ENCODE measurements at places on chromosomes 13 and 19.

DNA sequence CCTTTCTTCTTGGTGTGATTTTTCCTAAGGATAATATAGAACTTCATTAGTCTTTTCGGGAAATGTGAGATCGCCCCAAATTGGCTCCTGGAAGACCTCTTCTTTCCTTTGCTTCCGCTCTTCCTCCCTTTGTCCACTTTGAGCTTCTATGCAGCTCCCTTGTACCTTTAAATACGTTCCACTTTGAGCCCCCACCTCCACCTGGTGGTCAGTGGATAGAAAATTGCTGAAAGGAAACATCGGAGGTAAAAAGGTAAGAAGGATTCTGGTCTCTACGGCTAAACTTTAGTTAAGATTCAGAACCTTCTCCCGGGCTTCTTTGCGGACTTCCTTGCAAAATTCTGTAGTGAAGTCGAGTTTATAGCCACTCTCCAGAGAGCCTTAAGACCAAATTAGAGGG, 55.0 kb upstream of the TM9SF2 start:
- no peak for DNase-seq

GRCh38 chr13:103078158-103078557, 11.9 kb upstream of the SLC10A2 start:
- DNase-seq = no peak

DNA sequence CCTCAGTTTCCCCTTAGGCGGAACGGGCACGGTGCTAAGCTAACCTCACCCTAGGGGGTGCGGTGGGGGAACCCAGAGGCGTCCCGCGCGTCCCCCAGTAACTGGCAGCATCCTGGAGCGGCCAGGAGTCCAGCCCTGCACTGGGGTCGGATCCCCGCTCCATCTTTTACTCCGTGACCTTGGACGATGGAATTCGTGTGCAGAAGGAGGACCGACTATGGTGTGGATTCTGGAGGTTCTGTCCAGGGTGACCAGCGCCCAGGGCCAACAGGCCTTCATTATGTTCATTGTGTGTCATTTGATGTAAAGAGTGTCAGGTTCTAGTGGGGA, 630 bp downstream of the SPPL2B start:
- DNase-seq = no peak

- DNase-seq = no peak
Observed at GRCh38 chr13:42971691-42972347, 20.2 kb downstream of the EPSTI1 start.

DNA sequence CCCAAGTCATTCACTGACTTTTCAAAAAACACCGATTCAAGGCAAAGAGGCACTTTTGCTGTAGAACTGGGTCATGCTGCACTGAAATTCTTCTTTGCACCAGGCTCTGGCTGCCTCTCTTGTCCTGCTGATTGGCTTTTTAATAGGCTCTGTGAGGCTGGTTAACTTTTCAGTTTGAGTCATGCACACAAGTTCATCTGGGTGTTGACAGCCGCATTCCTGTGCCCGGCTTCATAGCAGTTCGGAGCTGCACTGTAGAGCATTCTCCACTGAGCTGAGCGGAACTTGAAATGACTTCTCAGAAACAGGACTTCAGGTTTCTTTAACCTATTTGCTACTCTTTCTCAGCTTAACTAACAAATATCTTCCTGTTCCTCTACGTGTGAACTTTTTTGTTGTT, 978.3 kb downstream of the UQCRFS1 start:
- no peak for DNase-seq

GRCh38 chr13:98489446-98490194, 87.3 kb downstream of the STK24 start:
- DNase-seq = no peak

GRCh38 chr13:33285420-33286124, at the start of gene STARD13:
Gene STARD13 (minus strand): TSS chr13:33285755. CDS start chr13:33285638, 117 bp downstream.
- DNase-seq = no peak

- DNase-seq = no peak
Observed at GRCh38 chr13:23992781-23993679, 95.7 kb upstream of the C1QTNF9B start.

DNA sequence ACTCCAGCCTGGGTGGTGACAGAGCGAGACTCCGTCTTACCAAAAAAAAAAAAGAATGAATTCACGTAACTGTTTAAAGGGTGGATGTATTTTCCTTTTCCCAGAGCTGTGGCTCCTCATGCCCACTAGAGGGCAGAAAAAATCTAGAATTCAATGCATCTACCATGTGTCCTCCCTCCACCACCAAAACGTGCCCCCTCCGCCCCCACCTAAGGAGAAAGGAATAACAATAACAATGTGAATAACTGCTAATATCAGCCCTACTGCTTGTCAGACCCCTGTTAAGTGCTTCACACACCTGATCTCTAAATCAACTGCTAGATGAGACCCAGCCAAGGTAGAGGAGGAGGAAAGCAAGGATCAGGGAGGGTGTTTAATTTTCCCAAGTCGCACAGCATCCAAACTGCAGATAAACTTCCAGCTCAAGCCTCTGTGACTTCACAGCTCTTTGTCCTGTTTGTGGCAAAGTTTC, 20.2 kb upstream of the PNMA8B start:
- no peak for DNase-seq

- no peak for DNase-seq
Observed at GRCh38 chr19:37218592-37218935, 550 bp downstream of the ZNF383 start.

GRCh38 chr13:49657241-49657641, 28.9 kb downstream of the ARL11 start:
- no peak for DNase-seq

DNA sequence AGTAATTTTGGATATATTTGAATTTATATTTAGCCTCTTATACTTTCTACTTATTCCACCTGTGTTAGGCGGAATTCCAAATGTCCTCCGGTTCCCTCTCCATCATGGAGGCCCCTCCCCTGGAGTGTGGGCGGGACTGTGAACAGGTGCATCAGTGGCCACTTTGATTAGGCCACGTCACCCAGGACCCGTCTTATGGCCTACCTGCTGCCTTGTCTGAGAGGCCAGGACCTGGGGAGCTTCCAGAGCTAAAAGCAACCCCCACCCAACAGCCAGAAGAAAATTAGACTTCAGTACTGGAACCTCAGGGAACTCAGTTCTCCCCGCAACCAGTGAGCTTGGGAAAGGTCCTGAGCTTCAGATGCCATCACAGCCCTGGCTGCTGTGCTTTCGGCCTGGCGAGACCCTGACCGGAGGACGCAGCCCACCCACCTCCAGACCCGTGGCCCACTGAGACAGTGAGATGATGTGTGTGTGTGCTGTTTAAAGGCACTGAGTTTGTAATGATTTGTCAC, 200.2 kb upstream of the SOX1 start:
- DNase-seq = no peak

- no peak for DNase-seq
Observed at GRCh38 chr19:17711851-17712250, 7.4 kb upstream of the MAP1S start.

DNA sequence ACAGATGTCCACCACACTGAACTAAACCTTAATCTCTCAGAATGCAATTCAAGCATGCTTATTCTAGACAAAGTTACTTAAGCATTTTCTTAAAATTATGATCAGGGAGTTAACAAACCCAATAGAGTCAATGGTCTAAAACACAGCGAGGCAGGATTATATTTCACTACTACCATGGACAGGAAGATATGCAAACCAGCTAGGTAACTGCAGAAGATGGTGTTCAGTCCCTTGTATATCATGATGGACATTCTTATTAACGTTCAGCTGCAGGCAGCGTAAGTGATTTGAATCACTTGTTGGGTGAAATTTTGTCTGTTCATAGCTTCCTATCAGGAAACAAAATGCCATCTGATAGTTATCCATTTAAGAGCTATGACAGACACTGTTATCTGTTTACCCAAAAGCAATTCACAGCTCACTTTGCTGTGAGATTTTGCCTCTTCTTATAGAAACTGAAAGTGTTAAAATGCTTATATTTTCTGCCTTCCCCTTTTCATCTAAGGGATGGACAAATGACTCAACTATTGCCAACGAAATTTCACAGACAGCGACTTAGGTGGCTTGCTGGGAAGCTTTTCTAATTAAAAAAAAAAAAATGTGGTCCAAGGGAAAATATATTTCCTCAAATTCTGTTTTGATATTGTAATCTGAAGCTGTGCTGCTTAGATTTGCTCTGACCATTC, 591.9 kb downstream of the DACH1 start:
- no peak for DNase-seq

DNA sequence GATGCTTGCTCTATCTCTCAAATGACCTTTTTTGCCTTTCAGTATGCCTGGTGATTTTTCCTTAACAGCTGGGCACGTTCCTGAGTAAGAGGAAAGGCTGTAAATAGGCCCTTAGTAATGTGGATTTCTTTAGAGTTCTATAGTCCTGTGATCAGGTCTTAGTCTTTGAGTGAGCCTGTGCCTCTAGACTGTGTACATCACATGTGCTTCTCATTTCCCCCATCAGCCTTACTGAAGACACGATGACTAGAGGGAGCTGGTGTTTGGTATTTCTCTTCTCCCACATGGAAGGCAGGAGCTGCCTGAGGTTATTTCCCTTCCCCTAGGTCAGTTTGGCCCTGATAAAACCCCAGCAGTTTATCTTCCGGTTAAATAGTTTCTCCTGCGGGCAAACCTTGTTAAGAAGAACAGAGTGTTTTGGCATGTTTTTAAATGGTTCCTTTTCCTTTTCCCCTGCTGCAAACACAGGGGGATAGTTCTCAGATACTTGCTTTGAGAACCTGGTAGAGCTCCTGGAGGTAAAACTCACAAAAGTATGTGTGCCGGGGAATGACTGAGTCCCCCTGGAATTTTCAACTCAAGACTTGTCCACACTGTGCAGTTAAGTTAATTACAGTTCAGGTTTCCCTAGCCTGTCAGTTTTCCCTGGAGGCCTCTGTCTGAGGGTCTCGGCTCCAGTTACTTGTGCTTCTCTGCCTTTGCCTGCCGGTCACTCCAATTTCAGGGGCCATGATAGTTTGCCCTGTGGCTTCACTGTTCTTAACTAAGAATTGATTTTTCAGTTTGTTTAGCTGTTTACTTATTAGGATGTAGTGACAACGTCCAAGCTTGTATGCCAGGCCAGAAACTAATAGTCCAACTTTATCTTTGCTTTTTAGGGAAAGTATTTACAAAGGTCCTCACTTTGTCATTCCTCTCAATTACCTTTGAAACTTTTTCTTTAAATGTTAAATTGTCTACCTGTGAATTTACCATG, 94.4 kb downstream of the URI1 start:
- DNase-seq = no peak

- DNase-seq = no peak
Observed at GRCh38 chr13:97026531-97027161, 32.4 kb upstream of the OXGR1 start.

- no peak for DNase-seq
Observed at GRCh38 chr13:101181076-101181685, 235.1 kb downstream of the NALCN start.

DNA sequence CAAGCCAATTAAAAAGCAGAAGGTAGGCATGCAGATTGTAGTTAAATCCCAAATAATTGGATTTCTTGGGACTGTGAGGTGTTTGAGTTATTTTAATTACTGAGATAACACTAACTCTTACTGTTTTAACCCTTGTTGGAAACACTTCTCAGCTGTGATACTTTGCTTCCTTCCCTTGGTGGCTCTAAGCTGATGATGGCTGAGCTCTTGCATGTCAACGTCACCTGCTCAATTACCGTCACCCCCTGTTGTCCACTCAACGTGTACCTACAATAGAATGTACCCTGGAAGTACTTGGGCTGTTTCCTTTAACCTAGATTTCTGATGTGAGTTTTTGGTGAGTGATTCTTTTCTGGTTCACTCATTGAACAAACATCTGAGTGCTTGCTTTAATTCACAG, 303.4 kb downstream of the SLC7A1 start:
- DNase-seq = no peak

- DNase-seq = no peak
Observed at GRCh38 chr19:13794398-13794756, 866 bp upstream of the ZSWIM4 start.

Data from activated CD4-positive, CD25-positive, alpha-beta regulatory T cell treated with anti-CD3 and anti-CD28 coated beads, Interleukin-2, amount 50 U/mL, for 16 hours (primary cell).